Psoas muscle (tissue), 8 donors: ENCODE measurements at places on chromosomes 3 and 15. TPM values are rescaled to one million over a fixed set of nuclear protein-coding genes. Genes with fewer than 3 reads are reported as not detected.

DNA sequence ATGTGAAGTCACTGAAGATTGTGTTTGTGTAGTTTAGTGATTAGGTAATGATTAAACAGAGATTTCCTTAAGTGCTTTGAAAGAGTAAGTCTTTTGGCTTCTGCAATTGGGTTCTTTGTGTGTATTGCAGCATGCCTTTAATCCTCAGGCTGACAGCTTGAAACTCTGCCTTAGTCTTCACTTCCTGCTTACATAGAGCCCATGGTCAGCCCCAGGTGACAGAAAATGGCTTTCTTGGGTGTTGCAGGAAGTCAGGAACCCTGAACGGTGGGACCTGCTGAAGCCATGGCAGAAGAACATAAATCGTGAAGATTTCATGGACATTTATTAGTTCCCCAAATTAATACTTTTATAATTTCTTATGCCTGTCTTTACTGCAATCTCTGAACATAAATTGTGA is 61.3 kb downstream of the KBTBD8 start:
- no peak for DNase-seq

- DNase-seq: no peak
Observed at GRCh38 chr15:71106802-71107500, 8.3 kb upstream of the THSD4 start.

GRCh38 chr3:147218965-147219364 is 187.4 kb downstream of the ZIC4 start:
- no peak for DNase-seq

DNA sequence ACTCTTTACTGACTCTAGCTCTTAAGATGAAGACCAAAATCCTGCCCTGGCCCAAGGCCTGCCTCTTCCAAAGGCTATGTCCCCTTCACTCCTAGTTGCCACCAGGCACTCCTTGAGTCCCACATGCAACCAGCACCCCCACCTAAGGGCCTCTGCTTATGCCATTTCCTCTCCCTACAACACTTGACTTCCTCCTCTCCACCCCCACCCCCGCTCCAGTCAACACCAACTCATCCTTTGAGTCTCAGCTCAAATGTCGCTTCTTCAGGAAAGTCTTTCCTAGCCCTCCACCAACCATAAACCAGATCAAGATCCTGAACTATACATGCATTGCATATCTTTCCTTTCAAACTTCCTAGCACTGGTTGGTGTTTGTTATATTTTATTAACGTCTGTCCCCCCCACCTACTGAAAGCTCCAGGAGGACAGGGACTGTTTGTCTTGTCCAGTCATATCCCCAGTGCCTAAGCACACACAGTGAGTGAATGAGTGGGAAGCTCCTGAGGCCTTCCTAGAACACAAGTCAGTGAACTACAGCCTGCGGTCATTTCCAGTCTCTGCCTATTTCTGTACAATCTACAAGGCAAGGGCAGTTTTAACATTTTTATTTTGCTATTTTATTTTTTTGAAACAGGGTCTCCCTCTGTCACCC is 7.3 kb downstream of the TBC1D2B start:
- no peak for DNase-seq

DNA sequence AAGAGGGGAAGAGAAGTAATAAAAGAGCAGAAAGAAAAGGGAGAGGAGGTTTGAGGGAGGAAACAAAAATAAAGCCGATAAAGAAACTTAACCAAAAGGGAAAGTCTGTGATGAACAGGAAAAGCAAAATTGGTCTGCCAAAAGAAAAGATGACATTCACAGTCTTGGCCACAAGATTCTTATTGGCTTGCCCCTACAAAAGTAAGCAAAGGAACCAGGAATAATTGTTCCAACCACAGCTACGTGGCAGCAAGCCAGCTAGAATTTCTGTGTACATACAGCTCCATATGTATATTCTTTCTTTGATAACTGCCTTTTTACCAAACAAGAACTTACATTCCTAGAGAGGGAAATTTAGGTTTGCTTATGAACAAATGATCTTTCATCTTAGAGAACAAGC is 79.6 kb downstream of the MLH1 start:
- no peak for DNase-seq

DNA sequence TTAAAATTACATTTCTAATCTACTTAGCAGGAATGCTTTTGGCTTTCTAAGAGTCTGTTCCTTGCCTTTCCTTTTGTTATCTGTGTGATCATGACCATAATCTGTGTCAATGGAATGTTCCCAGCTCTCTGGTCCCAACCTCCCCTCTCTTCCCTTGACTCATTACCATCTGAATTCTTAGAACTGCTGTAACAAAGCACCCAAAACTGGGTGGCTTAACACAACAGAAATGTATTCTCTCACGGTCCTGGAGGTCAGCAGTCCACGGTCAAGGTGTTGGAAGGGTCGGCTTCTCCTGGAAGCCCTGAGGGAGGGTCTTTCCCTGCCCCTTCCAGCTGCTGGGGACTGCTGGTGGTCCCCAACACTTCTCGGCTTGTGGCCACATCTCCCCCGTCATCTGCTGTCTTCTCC is 81.1 kb downstream of the LRRK1 start:
- DNase-seq: no peak

DNA sequence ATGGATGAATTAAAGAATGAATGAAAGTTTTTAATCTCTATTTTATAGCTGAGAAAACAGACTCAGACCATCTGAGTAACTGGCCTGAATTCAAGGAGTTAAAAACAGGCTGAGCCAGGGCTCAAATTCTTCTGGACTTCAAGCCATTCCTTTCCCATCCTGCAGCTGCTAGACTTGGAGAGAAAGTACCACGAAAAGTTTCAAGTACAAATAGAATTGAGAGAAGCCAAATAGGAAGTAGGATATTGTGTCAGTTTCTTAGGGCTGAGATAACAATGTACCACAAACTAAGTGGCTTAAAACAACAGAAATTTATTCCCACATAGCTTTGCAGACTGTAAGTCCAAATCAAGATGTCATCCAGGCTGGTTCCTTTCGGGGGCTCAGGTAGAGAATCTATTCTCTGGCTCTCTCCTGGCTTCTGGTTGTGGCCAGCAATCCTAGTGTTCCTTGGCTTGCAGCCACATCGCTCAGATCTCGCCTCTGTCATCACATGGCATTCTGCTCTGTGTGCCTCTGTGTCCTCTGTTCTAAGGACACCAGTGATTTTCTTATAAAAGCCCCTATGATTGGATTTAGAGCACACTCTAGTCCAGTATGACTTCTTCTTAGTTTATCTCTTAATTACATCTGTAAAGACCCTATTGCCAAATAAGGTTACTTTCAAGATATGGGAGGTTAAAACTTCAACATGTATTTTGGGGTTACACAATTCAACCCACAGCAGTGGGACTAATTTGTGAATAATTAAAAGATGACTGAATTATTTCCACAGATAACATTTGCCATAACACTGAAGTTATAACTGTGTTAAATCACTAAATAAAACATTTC is 25.7 kb upstream of the GOLIM4 start:
- peak; percentile 48 for DNase-seq

DNA sequence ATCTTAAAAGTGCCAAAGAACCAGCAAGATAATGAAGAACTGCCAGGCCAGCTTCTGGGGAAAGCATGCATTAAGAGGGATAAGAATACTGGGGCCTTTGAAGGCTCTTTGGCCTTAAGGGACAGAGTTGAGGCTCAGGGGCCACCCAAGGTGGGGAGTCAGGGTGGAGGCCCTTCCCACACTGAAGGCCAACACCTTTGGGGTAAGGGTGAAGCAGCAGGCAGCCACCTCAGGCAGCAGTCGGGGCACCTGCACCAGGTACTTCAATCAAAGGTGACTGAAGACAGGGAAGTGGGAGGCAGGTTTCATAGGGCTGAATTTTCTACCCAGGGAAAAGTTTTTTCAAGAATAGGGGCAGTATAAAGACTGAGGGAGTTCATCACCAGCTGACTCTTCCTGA is 87.7 kb upstream of the KLF13 start:
- no peak for DNase-seq

DNA sequence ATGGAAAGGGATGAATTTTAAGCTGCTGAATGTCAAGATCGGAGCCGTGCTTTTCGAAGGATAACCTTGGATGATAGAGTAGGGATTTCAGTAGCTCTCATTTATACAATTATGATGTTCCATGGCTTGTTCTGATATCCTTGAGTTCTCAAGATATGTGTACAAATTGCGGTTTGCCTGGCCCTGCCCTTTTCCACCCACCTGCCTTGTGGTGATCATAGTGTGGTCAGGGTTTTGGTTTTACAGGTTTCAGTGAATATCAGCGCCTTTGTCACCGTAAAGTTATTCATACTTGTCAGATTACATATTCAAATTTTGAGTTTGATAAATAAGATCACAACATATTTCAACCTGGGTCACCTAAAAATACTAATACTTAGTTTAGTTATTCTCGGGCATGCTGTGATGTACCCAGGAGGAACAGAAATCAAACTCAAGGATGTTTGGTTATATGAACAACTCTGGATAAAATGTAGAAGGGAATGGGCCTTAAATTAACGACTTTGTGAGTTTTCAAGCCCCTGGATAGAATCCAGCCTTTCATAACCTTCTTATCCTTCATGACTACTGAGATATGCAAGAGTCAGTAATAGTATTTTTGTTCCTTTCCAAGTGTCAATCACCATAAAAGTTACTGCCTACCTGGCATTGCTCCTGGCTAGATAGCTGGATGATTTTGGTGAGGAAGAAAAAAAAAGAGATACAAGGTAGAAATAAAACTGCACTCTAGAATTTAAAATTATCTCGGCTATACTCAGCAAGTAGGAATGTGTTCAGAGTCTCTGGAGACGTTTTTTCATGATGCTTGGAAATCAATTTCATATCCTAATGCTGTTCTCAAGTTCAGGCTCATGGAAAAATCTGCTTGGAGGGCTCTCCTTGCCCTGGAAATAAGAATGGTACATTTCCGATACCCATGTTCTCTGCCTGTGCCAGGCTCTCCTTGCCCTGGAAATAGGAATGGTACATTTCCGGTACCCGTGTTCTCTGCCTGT is 209.2 kb upstream of the TPRG1 start:
- no peak for DNase-seq

DNA sequence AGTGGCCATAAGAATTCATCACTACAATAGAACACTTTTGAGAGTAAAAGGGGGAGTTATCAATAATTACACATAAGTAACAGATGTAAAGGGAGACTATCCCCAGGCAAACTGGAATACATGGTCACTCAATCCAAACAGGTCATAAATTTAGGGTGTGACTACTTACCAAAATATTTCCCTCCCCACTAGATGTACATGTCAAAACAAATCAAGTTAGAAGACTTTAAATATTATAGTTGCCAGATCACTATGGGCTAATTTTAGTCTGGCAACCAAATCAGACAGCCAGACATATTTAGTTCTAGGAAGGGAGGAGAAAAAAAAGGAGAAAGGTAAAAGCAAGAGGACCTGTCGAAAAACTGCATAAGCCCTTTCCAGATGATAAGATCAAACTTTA is 23.1 kb downstream of the SLC24A5 start:
- DNase-seq: no peak

GRCh38 chr3:9302425-9303181 is 53.2 kb upstream of the SRGAP3 start:
- DNase-seq: peak; percentile 78

Gene RASGRF1
- total RNA-seq: not detected

Gene ZNF860
- not detected for total RNA-seq

Gene PRICKLE2
- total RNA-seq: 3.2 TPM

Gene ERC2
- total RNA-seq: 0.15 TPM

Gene CD276
- 8.9 TPM for total RNA-seq

Gene COL8A1
- total RNA-seq: 5.4 TPM
